ENCODE measurements at places on chromosomes 2 and 18. TPM values are rescaled to one million over a fixed set of nuclear protein-coding genes. Genes with fewer than 3 reads are reported as not detected.

DNA sequence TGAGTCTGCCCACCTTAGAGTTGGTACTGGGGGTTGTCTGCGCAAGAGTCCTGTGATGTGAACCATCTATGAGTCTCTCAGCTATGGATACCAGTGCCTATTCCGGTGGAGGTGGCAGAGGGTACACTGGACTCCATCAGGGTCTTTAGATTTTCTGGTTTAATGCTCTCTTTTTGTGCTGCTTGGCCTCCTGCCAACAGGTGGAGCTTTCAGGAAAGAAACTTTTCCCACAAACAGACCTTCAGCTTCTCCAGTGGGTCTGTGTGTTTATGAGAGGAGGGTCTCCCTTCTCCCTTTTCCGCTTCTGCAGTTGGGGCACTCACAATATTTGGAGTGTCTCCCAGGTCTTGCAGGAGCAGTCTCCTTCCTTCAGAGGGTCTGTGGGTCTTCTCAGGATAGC is 1721.9 kb upstream of the SLC39A10 start:
- no peak for DNase-seq

GRCh38 chr2:42996528-42996927 is 204.1 kb upstream of the HAAO start:
- DNase-seq: no peak

DNA sequence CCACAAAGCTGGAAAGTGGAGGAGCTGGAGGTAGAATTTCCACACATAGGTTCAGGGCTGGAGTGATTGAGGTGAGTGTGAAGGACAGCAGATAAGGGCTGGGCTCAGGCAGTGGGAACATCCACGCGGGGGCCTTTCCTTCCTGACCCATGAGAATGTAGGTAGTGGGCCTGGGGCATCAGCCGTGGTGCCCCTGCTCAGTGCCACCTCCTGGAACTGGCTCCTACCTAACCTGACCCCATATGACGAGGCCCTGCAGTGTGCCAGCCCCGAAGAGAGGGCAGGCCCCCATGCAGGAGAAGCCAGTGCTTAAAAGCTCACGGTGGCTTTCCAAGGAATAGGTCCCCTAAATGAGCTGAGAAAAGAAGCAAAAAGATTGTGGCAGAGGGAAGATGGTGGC is 66.2 kb downstream of the HS6ST1 start:
- no peak for DNase-seq

- no peak for DNase-seq
These were observed 6.4 kb upstream of the PIK3C3 start for GRCh38 chr18:41948544-41949110.

- no peak for DNase-seq
These were observed 2.3 kb downstream of the HOXD11 start for GRCh38 chr2:176109192-176109901.

Gene PPP1R1C
- polyA plus RNA-seq: 2.9 TPM

Gene TCF23
- 0.59 TPM for polyA plus RNA-seq

DNA sequence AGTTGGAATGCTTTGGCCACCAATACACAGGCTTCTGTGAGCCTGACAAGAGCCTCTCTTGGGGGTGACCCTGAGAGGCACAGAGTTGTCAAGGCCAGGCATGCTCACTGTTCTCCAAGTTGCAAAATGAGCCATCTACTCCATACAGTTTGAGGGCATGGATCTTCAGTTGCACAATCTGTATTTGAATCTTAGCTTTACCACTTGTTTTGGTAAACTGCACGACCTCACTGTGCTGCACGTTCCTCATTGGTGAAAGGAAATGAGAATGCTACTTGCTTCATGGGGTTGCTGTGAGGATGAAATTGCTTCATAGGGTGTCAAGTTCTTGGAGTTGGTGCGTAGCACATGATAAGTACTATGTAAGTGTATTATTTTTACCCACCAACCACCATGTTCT is 12.0 kb upstream of the HAAO start:
- no peak for DNase-seq

DNA sequence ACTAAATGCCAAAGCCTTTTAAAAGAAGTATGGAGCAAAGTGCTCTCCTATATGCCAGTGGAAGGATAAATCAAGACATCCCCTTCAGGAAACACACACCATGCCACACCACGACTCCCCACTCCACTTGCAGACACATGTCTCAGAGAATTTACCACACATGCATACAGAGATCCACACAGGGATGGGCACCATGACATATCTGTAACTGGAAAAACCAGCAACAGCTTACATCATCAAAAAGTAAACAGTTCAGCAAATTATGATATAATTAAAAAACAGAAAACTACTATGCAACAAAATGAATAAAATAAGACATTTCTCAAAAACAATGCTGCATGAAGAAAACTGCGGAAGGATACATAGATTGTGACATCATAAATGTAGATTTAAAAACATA is 29.6 kb downstream of the RBMS1 start:
- no peak for DNase-seq

DNA sequence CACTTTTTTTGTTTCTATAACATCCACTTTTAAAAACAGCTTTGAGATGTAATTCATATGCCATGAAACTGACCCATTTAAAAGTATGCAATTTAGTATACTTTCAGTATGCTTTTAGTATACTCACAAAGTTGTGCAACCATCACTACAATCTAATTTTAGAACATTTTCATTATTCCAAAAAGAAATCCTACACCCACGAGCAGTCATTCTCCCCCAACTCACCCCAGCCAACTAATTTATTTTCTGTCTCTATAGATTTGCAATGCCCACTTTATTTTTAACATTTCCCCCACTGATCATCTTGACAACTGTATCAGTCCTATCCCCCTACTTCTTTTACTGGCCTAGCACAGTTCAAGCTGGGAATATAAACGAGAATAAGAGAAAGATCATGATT is 39.1 kb downstream of the FAM98A start:
- DNase-seq: no peak

- no peak for DNase-seq
These were observed 70.3 kb downstream of the ARL4C start for GRCh38 chr2:234426616-234427015.

GRCh38 chr18:68391801-68392200 is 323.1 kb downstream of the TMX3 start:
- DNase-seq: no peak

GRCh38 chr2:231800493-231801091 is 14.3 kb downstream of the COPS7B start:
- DNase-seq: no peak

- no peak for DNase-seq
These were observed 536.9 kb downstream of the TMX3 start for GRCh38 chr18:68177807-68178702.

Gene ALMS1
- polyA plus RNA-seq: 39.9 TPM

Gene REG3A
- polyA plus RNA-seq: not detected

Measured in left renal pelvis (tissue), 4 donors.